ENCODE measurements at places on chromosomes 7 and 10. TPM values are rescaled to one million over a fixed set of nuclear protein-coding genes. Genes with fewer than 3 reads are reported as not detected.

MUC12 gene
- 0.31 TPM for total RNA-seq

TMEM270 gene
- total RNA-seq: not detected

DNA sequence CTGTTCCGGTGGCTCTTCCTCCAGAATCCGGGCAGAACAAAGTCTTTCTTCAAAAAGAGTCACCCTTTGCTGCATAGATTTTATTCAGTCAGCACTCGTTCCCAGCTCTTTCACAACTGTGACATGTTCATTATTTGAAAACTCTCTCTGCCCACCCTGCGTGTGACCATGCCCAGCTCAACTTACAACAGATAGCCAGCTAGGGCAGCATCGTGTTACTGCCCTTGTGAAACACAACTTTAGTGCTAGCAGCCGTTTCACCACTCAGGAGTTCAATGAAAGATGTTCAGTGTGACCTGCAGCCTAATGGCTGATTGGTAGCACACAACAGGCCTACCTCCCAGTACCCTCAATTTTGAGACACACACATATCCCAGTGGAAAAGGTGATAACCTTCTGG lies 57.9 kb downstream of the ZNF438 start:
- DNase-seq: no peak

DNA sequence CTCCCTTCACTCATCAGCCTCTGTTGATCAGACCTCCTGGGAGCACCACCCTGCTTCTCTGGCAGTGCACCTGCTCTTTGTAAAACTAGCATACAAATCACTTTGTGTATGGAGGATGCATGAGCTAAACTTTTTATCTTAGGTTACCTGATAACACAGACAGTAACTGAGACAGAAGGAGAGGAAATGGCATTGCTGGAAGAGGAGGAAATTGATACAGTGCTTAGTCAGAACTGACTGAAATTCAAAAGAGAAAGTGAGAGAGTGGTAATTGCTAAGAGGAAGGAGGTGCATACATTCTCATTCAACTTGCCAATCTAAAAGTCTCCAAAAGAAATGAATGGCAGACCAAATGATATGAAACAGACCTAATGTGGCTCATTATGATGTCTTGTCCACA lies 1120.7 kb downstream of the GATA3 start:
- DNase-seq: no peak

- DNase-seq: no peak
These were observed 36.6 kb downstream of the BRAF start for GRCh38 chr7:140888087-140888486.
